ENCODE measurements at places on chromosomes 7 and 10. TPM values are rescaled to one million over a fixed set of nuclear protein-coding genes. Genes with fewer than 3 reads are reported as not detected.

PTPRZ1 gene
- total RNA-seq = 116 TPM

SLC26A4 gene
- 13.4 TPM for total RNA-seq

PHKG1 gene
- total RNA-seq = 8.8 TPM

EPDR1 gene
- 103 TPM for total RNA-seq
